ENCODE measurements at places on chromosomes 3 and 15.

DNA sequence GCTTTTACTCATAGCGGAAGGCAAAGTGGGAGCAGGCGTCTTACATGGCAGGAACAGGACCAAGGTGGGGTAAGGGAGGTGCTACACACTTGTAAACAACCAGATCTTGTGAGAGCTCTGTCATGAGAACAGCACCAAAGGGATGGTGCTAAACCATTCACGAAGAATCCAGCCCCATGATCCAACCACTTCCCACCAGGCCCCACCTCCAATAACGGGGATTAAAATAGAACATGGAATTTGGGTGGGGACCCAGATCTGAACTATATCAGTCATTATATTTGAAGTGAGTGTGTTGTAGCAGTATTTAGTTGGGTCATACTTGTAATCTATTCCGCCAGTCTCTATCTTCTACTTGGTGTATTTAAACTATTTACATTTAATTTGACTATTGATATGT lies 190.9 kb downstream of the RPLP1 start:
- DNase-seq, result no peak

GRCh38 chr3:119743921-119744320 lies 38.0 kb upstream of the NR1I2 start:
- no peak for DNase-seq

GRCh38 chr3:151816091-151816604 lies 2.2 kb downstream of the AADAC start:
- DNase-seq, result no peak

GRCh38 chr3:62044874-62045411 lies 328.4 kb downstream of the FEZF2 start:
- DNase-seq, result no peak

- no peak for DNase-seq
Measured at GRCh38 chr3:67518236-67518635, 136.2 kb downstream of the SUCLG2 start.

DNA sequence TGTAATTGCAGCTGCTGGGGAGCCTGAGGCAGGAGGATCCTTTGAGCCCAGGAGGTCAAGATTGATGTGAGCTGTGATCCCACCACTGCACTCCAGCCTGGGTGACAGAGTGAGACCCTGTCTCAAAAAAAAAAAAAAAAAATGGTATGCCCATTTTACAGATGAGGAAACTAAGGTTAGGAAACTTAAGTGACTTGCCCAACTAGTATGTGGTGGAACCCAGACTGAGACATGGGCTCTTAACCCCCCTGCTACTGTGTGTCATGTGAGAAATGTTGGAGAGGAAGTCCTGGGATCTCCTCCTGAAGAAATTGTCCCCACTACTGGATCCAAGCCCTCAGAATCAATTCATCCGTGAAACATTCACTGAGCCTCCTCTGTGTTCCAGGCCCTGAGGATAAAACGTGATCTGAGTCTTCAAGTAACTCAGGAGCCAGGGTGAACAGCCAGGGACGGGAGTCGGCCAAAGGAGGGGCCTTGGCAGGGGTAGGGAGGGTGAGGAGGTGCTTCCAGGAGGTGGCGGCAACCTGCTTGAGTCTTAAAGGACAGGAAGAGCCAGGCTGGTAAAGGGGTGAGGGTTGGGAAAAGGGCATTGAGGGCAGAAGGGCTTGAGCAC lies 19.6 kb upstream of the RNU6-1 start:
- DNase-seq, result no peak

GRCh38 chr3:64501298-64501906 lies 186.4 kb downstream of the ADAMTS9 start:
- DNase-seq, result no peak

DNA sequence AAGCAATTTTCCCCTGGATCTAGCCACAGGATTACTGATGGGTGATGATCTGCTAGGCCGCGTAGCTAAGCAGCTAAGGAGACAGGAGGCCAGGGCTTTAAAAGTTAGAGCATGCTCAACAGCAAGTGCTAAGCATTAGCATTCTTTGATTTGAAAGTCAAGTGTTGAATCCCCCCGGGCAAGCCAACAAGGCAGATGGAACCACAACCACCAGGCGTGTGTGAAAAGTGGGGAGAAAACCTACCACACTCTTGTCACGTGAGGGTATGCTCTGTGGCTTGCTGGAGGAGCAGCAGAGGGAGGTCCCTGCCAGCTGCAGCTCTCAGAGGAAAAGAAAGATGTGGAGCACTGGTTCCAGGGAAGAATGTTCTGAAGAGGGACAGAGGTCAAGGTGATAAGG lies 20.9 kb downstream of the SLC51A start:
- no peak for DNase-seq

GRCh38 chr3:137760341-137761098 lies 3.6 kb upstream of the SOX14 start:
- no peak for DNase-seq

GRCh38 chr15:54305138-54305537 lies 326.9 kb downstream of the UNC13C start:
- no peak for DNase-seq

DNA sequence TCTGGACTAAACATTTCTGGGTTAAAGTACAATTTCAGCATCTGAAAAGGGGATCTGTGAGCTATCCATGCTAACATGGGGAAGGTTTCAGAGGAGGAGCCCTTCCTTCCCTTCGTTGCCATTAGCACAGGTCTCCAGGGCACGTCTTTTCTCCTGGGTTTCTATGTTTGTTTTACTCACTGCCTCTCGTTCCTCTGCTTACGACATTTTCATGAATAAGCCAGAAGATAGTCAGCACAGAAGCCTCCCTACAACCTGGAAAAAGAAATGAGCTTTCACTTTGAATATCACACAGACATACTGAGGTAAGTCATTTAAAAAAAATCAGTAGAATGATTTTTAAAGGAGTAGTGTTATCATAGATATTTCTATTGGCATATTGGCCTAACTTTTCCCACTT lies 117.2 kb upstream of the KCNMB2 start:
- peak; percentile 56 for DNase-seq

GRCh38 chr3:4816718-4817117 lies 162.5 kb upstream of the BHLHE40 start:
- DNase-seq, result no peak

DNA sequence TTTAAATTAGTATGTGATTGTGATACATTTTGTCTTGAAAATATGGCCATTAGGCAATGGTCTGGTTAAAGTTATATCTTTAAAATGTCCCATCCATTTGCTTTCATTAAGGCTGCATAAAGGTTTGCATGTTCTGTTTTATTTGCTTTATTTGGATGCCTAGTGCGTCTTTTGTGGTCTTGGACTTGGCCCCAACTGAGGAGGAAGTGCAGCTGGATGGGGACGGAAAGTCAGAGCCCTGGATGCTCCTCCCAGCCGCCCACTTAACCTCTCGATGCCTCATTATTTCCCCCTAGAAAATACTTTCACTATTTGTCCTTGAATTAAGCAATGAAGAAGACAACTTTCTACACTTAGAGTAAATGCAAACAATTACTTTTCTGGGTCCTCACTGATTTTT lies 898.2 kb downstream of the MCTP2 start:
- DNase-seq, result no peak

DNA sequence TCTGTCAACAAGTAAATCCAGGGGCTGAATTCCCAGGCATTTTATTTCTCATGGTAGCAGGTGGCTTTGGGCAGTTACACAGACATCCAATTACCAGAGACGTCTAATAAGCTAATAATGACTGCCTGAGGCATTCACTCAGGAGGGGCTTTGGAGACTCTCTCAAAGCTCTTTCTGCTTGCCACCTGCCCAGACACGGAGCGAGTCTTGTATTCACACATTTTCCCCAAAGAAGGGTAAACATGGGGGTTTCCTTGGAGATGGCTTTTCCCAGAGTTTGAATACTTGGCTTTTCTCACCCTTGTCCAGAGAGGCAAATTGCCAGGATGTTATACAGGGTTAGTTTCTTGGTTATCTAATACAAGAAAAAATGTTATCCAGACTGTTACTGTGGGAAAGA lies 132.6 kb downstream of the DIPK2A start:
- DNase-seq, result peak; percentile 30

DNA sequence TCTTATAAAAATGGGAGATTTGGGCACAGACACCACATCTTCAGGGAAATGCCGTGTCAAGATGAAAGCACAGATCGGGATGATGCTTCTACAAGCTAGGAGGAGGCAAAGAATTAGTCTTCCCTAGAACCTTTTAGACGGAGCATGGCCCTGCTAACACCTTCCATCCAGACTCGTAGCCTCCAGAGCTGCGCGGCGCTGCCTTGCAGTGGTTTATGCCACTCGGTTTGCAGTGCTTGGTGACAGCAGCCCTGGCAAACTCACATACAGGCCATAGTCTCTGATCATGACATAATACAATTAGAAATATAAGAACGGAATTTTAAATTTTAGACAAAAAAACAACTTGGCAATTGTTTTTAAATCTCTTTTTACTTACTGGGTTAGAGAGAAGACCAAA lies 37.1 kb upstream of the SLC41A3 start:
- no peak for DNase-seq

- DNase-seq, result no peak
Measured at GRCh38 chr3:194961571-194961970, 275.9 kb downstream of the FAM43A start.

DNA sequence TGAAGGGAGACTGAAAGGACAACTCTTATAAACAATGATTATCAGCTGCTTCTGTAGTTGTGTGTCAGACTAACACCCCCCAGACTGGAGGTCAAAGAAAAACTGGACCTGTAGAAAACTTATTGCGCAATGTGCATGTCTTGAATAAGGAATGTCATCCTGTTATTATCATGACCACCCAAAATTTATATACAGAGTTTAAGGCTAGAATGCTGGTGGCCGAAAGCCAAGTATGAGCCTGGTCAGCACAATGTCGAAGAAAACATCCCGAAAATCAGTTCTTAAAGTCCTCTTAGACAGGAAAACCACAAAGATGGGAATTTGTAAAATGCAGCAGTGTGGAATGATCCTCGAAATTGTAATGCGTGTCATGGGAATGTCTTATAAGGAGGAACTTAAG lies 29.3 kb downstream of the RFTN1 start:
- DNase-seq, result no peak

DNA sequence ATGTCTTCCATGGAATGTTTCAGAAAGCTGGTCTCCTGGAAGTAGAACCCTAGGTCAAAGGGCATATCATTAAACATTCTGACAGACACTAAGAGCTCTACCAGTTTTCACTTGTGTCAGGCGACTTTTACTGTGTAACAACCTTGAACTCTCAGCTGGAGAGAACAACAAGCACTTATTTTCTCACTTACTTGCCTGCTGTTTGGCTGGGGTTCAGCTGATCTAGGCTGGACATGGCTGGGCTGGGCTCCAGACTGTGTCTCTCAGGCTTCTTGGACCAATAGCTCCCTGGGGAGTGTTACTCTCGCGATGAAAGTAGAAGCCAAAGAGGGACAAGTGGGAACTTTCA lies 527.3 kb downstream of the SHQ1 start:
- DNase-seq, result no peak

- no peak for DNase-seq
Measured at GRCh38 chr15:74543583-74543982, 2.6 kb downstream of the ARID3B start.
